NCI-H1694 (cell line): ENCODE measurements at places on chromosomes 16 and 17.

DNA sequence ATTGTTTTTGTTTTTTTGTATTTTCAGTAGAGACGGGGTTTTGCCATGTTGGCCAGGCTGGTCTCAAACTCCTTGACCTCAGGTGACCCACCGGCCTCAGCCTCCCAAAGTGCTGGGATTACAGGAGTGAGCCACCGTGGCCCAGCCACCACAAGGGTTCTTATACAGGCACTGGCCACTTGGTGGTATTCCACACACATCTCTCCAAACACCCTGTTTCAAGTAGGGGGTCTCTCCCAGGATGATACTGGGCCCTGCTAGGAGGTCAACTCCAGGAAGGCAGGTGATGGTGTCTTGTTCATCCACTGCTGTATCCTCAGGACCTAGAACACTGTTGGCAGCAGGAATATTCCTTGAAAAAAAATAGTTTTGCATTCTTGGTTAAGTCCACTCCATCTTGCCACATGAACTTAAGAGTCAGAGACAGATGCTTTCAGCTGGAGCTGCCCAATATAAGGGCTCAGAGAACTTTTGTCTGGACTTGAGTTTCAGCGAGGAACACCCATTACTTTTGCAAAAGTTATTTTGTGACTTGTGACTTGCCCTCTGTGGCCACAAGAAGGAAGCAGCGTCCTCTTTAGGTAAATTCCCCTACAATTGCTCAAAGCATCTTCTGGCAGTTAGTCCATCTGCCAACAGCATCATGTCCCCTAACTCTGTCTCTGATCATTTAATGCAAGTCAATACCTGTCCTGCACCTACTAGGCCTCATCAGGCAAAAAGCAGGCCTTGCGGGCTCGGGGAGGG is 7.4 kb upstream of the EEF2K start:
- DNase-seq: no peak

DNA sequence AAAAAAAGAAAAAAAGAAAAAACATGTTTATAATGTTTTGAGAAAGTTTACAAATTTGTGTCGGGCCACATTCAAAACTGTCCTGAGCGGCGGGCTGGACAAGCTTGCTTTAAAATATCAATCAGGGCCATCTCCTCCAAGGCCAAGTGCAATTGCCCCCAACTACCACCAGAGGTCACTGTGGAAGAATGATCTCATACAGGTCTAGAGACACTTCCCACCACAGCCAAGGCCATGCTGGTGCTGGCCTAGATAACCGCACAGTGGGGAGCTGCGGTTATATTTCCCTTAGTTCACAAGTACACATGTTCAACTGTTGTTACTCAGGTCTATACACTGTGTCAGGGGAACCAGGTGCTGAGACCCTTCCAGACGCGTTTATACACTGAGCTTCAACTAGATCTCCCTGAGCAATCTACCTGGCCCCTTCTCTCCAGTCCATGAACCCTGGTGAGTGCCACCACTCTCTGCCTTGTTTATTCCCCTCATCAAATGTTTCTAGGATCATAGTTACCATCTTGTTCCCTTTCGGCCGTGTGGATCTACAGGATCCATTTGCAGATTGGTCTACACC is 83.8 kb upstream of the CCL2 start:
- DNase-seq: peak; percentile 40

GRCh38 chr17:31452561-31453110 is 61.2 kb downstream of the RAB11FIP4 start:
- DNase-seq: no peak

DNA sequence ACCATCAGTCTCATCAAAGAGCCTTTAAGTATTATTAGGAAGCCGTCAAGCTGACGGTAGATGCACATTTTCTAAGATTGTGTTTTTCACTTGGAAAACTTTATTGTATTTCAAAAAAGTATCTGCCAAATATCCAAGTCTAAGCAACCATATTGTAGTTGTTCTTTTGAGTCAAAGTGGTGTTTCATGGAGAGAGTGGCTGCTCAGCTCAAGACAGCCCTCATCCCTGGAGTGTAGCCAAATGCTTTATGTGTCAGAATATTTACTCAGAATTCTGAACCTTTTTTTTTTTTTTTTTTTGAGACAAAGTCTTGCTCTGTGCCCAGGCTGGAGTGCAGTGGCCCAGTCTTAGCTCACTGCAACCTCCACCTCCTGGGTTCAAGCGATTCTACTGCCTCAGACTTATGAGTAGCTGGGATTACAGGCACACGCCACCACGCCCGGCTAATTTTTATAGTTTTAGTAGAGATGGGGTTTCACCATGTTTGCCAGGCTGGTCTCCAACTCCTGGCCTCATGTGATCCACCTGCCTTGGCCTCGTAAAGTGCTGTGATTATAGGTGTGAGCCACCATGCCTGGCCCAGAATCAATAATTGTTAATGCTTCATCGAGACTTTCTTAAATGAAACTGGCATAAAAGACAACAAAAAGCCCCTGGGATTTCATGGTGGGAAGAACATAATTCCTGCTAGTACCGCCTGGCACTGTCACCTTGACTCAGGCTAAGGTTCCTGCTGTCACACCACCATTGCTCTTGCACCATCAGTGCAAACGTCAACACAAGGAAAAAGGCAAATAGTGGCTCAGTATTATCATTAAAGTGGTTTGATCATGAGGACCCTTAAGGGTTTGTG is 45.5 kb downstream of the PRKCA start:
- no peak for DNase-seq

DNA sequence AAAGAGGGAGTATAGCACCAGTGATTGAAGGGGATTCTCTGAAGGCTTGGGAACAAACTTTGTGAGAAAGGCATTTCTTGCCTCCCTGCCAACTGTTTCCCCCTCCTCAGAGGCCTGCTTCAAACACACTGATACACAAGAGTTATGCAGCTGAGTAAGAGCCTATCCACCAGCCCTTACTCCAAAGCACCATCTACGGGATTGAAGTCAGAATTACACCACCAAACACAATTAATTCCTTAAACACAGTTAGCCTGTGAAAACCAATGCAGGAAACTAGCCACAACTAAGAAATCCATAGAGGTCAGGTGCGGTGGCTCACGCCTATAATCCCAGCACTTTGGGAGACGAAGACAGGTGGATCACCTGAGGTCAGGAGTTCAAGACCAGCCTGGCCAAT is 138.3 kb downstream of the SHCBP1 start:
- DNase-seq: no peak

DNA sequence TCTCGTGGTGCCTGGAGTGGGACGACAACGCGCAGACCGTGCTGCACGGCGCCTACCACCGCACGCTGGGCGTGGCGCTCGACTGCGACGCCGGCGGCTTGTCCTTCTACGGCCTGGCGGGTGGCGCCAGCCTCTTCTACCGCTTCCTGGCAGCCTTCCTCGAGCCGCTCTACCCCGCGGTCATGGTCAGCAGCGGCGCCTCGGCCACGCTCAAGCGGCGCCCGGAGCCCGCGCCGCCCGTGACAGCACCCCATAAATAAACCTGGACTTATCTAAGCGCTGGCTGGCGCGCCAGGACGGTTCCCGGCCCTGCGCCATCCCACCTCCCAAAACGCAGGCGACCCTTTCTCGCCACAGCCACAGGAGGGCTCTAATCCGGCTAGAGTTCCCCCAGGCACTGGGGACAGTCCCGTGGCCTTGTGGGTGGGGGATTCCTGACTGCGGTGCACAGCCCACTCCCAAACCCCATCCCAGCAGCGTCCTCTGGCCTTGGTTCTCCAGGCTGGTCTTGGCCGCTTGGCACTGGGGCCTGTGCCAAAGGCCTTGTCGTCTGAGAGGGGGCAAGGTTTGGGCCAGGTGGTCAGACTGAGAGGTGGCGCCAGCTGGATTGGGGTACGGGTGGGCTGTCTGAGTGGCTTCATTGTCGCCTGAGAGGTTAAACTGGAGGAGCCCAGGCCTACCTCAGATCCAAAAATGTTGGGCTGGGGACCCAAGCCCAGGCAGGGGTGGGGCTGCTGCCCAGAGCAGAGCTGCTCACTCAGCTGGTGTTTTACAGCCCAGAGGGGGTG is 10.1 kb upstream of the SLC16A5 start:
- no peak for DNase-seq

DNA sequence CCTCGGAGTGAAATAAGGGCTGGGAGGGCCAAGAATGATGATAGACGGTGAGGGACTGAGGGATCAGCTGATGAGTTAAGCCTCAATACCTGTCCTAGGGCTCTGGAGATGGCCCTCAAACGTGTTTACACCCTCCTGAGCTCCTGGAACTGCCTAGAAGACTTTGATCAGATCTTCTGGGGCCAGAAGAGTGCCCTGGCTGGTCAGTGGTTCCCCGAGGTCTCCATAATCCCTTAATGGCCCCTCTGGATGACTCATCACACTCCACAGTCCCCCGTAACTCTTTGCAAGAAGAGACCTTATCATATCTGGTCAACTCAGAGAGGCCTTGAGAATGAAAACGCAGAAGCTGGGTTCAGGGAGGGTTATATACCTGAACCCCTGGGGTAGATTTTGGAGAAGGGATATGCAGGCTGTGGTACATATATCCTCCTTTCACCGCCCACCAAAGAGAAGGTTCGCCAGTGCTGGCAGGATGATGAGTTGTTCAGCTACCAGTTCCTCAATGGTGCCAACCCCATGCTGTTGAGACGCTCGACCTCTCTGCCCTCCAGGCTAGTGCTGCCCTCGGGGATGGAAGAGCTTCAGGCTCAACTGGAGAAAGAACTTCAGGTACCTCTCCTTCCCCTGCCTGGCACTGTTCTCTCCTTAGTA is 3.1 kb downstream of the ALOX12 start:
- DNase-seq: no peak

DNA sequence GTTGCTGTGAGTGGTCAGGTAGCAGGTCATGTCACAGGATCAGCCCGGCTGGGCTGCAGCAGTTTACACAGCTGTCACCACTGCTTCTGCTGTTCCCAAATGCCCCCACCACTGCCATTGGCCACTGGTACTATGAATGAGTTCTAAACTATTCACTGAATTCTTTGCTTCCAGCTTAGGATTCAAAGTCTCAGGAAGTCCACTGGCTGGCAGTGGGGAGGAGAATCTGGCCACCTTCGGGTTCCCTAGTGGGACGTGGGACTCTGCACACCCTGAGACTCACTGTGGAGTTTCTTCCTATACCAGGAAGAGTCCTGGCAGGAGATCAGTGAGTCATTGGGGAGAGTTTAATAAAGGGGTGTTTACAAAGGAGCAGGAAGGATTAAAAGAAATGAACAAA is 6.9 kb downstream of the MT1X start:
- DNase-seq: no peak

DNA sequence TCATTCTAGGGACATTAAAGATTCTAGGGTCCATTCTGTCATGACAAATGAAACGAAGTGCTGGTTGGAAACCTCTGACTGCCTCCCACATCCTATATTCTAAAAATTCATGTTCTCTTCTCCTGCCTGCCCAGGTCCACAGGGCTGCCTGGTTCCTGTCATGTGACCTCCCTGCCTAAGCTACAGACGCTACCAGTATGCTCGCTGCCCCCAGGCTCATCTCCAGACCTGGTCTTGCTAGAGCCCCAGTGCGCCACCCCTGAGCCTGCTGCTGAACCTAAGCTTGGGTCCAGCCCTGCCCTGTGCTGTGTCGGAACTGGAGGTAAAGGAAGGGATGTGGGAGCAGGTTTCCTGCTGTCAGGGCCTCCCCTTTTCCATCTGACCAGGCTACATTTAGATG is 231.6 kb upstream of the CDH5 start:
- DNase-seq: no peak

GRCh38 chr17:50239937-50240336 is 34.3 kb upstream of the TMEM92 start:
- no peak for DNase-seq

- DNase-seq: no peak
These were observed 10.5 kb upstream of the ALDOA start for GRCh38 chr16:30054959-30055553.

DNA sequence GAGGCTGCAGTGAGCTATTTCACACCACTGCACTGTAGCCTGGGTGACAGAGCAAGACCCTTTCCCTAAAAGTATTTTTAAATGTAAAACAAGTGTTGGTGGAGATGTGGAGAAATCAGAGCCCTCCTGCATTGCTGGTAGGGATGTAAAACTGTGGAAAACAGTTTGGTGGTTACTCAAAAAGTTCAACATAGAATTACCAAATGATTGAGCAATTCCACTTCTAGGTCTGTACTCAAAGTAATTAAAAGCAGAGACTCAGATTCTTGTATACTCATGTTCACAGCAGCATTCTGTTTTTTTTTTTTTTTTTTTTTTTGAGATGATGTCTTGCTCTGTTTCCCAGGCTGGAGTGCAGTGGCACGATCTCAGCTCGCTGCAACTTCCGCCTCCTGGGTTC is 141.8 kb downstream of the PITPNC1 start:
- DNase-seq: no peak

DNA sequence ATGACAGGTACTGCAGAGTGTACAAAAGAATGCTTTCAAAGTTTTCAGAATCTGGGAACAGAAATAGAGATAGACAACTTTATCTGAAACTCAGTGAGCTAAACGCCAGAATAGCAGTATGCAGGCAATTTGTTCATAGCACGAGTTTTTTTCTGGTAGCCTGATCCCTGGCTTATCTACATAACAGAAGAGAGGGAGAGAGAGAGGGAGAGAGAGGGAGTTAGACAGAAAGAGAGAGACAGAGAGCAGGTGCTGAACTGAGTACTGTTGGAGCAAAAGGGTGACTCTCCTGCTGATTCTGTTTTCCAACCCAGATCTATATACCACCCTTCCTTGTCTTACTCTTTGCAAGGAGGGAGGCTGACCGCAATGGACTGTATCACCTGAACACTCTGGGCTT is 388.0 kb upstream of the CA10 start:
- DNase-seq: no peak

DNA sequence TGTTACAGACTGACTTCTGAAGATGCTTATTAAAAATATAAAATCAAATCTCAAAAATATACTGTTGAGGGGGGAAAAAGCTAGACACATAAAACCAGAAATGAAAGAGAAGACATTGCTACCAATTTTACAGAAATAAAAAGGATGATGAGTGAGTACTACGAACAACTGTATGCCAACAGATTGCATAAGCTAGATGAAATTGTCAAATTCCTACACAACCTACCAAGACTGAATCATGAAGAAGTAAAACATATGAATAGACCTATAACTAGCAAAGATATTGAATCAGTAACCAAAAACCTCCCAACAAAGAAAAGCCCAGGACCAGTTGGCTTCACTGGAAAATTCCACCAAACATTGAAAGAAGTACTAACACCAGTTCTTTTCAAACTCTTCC is 3.5 kb upstream of the CAPNS2 start:
- no peak for DNase-seq

DNA sequence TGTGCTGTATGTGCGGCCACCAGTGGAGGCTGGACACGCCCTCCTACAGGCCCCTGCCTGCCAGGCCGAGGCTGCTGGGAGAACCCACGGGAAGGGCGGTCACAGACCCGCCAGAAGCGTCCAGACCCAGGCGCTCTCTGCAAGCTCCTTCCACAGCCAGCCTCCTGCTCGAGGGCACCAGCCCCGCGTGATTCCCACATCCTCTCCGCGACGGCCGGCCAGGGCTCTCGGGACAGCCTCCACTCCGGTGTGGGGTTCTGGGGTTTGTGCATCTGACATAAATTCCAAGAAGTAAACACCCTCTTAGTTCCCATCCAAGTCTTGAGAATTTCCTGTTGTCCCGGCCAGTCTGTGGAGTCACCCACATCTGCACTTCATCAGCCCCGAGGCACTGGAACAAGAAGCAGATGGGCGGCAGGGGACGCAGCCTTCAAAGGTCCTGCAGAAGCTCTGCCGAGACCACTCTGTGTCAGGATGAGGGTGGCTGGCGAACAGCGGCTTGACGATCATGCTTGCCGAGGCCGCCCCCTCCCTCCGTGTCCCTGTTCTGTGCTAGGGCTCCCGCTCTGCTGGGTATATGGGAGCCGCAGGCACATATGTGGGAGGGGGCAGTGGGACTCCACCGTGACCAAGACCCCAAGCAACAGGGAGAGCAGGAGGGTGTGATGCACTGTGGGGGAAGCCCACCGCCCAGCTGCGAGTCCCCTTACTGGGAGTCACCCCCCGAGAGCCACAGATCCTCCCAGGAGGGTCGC is 2.4 kb upstream of the TMEM204 start:
- DNase-seq: no peak
